Upper lobe of right lung (tissue), 1 donor: ENCODE measurements at places on chromosomes 7 and 10. TPM values are rescaled to one million over a fixed set of nuclear protein-coding genes. Genes with fewer than 3 reads are reported as not detected.
A peak's percentile ranks its signal among the peaks of the same experiment; 100 is the strongest.

GRCh38 chr7:139231513-139232376 is 708 bp downstream of the UBN2 start:
- peaks cover 26% of the 10 kb centered on the region for H3K4me1 ChIP-seq
- no peaks in the 10 kb centered on the region for H3K36me3 ChIP-seq
- H3K4me3 ChIP-seq: peak overlapping the region; percentile 82
- H3K27ac ChIP-seq: peak overlapping the region; percentile 86

- peaks cover 47% of the 10 kb centered on the region for H3K4me1 ChIP-seq
- H3K4me3 ChIP-seq: peak overlapping the region; percentile 89
- H3K27me3 ChIP-seq: no peaks in the 10 kb centered on the region
- DNase-seq: peak; percentile 96
- H3K27ac ChIP-seq: peak overlapping the region; percentile 99
- H3K36me3 ChIP-seq: peaks cover 25% of the 10 kb centered on the region
Observed at GRCh38 chr10:30434273-30435072, 489 bp downstream of the MAP3K8 start.

DNA sequence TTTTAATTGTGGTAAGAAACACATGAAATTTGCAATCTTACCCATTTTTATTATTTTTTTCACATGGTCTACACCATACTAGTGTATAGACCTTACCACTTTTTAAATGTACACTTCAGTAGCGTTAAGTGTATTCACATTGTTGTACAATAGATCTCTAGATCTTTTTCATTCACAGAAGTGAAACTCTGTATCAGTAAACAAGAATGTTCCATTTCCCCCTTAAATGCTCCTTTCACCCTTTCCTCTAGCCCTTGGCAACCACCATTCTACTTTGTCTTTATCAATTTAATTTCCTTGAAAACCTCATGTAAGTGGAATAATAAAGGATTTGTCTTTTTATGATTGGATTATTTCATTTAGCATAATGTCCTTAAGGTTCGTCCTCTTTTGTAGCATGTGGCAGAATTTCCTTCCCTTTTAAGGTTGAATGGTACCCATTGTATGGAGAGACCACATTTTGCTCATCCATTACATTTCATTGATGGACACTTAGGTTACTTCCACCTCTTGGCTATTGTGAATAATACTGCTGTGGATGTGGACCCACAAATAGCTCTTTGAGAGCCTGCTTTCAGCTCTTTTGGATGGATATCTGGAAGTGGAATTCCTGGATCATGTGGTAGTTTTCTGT is 45.7 kb downstream of the SNX10 start:
- H3K27me3 ChIP-seq: no peaks in the 10 kb centered on the region
- no peaks in the 10 kb centered on the region for H3K36me3 ChIP-seq
- no peaks in the 10 kb centered on the region for H3K4me1 ChIP-seq
- no peak for DNase-seq

GRCh38 chr7:70779321-70779720 is 352.6 kb upstream of the GALNT17 start:
- H3K27me3 ChIP-seq: no peaks in the 10 kb centered on the region
- no peaks in the 10 kb centered on the region for H3K4me1 ChIP-seq
- peaks cover 73% of the 10 kb centered on the region for H3K36me3 ChIP-seq
- H3K4me3 ChIP-seq: no peak overlapping the region
- no peak for DNase-seq
- no peak overlapping the region for H3K27ac ChIP-seq

The PRPS1L1 gene
- total RNA-seq: not detected
